ENCODE measurements at places on chromosomes 5 and 9.

GRCh38 chr9:13899924-13900323, 414.0 kb downstream of the NFIB start:
- DNase-seq: no peak

DNA sequence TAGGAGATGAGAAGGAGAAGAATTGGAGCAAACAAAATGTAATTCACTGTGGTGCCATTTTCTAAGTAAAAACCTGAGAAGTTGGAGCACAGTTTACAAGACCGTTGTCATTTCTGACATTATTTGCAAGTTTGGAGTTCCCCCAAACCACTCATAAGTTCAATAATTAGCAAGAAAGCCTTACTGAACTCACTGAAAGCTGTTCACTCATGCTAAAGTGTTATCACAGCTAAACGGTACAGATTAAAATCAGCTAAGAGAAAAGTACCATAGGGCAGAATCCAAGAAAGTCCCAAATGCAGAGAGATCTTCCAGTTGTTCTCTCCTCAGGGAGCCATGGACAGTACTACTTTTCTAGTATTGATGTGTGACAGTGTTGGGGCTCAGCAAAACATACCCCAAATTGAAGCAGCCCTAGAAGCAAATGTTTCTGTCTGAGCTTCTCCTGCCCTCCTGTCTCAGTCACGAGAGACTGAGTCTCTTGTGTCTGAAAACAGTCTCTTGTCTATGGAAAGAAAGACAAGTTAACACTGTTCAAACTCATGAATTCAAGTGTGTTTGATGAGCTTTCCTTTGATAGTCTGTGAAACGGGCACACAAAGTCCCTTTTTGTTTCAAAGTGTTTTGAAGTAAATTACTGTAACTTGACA, 221.2 kb downstream of the GABRG2 start:
- DNase-seq: no peak

DNA sequence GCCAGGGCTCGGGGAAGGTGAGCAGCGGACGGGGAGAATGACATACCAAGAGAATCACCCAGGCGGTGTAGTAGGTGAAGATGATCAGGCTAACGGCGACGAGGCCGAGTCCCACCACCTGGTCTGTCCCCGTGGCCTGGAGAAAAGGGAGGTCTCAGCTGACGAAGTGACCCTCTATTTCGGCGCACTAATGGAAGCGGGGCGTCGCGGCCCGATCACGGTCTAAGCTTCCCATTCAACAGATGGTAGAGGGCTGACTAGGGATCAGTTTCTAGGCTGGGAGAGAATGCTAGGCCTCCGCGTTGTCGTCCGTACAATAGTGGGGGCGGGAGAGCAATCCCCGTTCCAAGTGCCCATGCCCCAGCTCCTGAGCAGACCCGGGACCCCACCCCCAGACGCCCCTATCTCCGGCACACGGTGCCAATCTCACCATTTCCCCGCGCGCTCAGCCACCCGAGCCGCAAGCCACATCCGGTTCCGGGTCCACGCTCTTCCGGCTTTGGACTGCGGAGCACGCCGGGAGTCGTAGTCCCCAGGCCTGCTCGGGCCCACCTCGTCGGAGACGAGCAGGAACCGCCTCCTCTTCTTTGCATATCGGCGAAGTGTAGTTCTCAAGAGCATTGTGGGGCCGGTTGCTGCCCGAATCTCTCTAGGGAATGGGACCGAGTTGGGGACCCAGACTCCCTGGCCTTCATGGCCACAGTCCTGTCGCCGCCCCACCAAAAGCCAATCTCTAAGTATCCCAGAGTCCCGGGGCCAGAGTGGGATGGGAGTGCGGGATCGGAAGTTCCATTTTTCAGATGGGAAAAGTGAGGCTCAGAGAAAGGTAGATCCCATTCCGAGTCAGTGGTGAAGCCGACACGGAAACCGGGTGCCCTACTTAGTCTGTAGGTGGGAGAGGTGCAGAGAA, at the start of gene DPM2:
TSS of gene DPM2 (minus strand) at position 467 of the 910 bp plus-strand sequence. CDS start at position 433, 34 bp downstream.
- DNase-seq: peak; percentile 84

GRCh38 chr5:77065256-77065655, 21.8 kb downstream of the ZBED3 start:
- DNase-seq: peak; percentile 80

DNA sequence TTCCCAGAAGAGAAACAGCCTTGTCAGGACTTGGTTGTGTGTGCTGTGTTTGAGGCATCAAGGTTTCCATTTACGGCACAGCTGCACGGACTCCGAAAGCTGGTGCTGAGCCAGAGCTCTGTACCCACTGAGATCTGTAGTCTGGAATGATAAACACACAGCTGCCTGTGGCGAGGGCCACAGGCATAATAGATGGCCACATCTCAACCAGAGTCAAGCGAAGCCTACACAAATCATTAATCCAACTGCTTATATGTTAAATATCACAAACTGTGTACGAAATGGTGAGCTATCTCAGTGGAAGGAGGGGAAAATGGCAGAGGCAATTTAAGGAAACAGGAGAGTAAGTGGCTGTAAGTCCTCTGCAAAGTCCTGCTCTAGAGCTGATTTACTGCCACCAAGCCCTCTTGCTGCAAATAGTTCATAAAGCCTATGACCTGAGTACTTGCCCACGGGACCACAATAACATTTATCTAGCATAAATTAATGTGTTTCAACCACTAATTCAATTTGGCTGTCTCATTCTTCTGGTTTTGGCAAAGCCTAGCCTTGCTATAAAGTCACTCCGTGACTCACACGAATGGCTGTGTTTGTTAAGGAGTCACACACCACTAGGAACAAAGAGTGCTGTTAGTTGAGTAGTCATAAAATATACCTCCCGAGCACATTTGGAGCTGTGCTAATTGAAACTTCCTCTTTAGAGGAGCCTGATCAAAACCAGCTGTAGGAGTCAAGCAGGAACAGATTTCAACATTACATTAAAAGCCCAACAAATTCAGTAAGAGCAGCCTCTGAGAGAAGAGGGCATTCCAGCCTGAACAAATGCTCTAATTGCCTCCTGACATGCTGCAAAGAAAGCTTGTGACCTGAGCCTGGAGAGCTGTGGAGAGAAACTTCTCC, 738.6 kb upstream of the ZNF608 start:
- DNase-seq: peak; percentile 81

DNA sequence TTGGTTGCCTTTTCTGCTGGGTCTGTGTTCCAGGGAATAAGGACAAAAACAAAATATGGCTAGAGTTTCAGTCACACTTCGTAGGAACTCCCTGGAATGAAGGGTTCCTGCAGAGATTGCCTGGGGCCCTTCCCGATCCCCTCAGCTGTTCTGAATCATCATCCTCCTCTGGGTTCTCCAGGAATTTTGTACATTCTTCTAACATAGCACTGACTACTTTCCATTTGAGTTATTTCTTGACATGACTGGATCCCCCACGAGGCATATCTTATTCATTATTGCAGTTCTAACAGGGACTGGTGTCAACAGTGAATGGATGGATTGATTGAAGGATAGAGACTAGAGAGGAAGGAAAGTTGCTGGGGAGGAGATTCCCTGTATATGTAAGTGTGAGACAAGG, 49.2 kb upstream of the TNC start:
- no peak for DNase-seq

- no peak for DNase-seq
These were observed 80.7 kb downstream of the GRIA1 start for GRCh38 chr5:153571162-153571561.

GRCh38 chr9:85202596-85202995, 533.1 kb downstream of the NTRK2 start:
- DNase-seq: no peak

DNA sequence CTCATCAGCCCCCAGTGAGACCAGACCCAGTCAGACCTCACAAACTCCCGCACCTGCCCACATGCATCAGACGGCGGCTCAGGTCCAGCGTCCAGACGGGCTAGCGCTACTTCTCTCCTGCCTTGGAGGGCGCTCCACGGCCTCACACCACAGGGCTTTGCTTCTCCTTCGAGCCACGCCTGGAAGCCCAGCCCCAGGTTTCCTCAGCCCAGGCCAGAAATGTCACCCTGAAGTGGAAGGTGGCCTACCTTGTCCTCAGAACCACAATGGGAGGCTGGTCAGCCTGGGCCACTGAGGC, 2.8 kb downstream of the NACC2 start:
- no peak for DNase-seq

DNA sequence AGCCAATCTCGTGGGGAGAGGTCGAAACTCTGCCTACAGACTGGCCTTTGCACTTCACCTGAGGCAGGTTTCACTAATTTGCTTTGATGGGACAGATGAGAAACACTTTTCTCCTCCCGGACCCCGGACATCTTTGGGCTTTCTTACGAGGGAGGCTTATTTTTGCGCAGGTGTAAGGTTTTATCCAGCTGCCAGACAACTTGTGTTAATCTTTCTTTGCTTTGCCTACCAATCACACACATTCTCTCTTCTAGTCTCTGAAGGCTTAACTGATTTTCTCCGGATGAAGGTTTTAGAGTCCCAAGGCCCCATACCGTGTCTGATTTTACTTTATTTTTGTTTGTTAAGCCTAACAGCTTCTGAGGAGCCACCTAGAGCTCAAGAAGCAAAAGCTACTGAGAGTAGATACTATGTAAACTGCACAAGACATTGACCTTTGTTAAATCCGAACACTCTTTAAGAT, 436 bp upstream of the EMB start:
- no peak for DNase-seq

GRCh38 chr5:128682669-128683068, 144.6 kb upstream of the FBN2 start:
- no peak for DNase-seq

DNA sequence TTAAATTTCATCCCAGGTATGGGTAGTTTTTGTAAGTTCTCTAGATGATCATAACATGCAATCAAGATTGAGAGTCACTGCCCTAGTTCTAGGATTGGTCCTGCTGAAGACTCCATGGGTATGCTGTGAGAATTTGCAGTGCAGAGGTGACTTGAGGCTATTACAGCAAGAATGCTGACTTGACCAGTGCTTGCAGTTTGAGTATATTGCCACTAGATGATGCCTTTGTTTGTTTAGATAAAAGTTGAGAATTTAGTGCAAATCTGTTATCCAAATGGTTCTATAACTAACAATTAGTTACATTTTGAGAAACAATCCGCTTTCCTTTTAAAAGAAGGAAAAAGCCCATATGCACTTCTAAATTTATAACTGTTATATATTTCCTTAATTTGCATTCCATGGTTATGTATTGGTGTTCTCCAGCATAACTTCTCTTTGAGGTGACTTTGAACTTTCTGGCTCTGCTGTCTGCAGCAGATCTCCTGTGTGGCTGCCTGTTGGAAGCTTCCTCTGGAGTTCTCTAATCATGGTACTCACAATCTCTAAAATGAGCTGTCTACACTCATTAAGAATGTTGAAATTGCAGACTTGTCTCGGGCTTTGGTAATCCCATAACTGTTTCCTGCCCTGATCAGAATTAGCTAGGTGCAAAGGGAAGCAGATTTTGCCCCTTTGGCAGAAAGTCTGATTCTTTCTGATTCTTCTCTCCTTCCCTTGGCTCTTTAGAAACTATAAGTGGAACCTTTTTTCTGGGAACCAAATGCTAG, 24.9 kb downstream of the MELK start:
- DNase-seq: peak; percentile 32

DNA sequence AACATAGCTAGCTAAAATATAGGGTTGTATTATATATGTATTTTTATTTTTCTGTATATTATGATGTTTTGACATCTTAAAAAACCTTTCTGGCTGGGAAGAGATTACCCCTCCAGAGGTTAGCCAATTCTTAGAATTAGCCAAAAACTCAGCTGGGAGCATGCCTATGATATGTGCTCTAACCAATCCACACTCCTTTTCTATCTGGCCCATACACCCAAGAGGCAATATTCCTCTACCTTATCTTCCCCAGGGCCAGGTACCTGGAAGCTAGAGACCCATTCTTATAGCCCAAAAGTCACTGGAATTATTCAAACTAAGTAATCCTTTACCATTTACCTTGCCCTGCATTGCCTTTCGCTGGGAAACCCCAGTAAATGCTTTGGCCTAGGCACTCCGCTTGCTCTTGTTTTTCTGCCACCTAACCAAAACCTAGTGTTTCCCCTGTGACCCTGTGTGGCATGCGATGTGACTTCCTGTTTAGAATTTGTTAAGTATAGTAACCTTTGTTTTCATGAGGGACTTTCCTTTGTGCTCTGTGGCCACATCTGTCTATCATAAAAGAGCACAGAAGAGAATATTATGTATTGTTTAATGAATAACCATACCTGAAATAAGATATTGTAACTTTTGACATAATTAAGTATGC, 37.4 kb downstream of the CSNK1G3 start:
- no peak for DNase-seq

All from MV-4-11 (cell line).